Activated CD4-positive, alpha-beta T cell treated with anti-CD3 and anti-CD28 coated beads, Interleukin-2, Interleukin-6, amounts not matched to agents 100 ng/mL and 50 ng/mL, durations not matched to agents 16 hours and 8 hours (primary cell): ENCODE measurements at places on chromosomes 16 and 17.

DNA sequence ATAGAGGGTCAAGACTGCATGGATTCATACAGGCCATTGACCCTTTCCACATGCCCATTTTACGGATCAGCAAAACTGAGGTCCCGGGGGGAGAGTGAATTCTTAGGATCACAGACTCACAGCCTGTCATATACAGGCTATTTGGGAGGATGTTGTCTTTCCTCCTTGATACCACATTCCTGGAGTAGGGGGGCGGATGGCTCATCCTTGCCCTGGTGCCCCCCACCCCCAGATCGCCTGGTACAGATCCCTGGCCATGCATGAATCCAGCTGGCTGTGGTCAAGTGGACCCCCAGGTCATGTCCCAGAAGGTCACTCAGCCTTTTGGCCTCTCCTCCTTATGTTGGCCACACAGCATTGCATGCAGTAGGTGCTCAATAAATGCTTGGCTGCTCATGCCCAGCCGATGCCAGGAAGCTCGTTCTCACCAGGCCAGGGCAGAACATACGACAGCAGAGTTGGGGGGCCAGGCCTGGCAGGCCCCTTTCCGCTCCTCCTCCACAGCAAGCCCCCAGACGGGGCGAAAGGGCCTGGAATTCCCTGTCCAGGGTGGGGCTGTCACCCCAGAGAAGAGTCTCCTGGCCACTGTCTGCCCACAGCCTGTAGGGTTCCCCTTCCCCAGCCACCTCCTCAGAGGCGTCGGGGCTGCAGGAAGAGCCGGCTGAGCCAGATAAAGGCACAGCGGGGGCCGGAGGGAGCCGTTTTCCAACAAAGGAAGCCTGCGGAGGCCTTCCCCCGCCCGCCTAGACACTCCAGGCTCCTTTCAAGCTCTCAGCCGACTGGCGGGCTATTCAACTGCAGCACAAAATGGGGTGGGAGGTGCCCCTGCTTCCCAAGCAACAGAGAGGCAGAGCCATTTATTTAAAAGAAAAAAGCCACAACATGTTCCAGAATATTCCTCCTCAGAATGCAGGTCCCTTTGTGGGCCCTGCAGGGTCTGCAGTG, 215.7 kb upstream of the CIBAR2 start:
- no peak for DNase-seq

DNA sequence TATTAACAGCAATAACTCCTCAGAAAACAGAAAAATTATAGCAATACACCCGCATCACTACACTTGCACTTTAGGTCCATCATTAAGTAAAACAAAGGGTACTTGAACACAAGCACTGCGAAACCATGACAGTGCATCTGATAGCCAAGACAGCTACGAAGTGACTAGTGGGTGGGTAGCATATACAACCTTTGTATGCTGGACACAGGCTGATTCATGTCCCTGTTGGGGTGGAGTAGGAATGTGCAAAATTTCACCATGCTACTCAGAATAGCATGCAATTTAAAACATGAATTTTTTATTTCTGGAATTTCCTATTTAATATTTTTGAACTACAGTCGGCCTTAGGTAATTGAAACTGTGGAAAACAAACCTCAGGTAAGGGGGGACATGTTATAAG, 2414.1 kb downstream of the TP53TG3F start:
- DNase-seq: no peak

DNA sequence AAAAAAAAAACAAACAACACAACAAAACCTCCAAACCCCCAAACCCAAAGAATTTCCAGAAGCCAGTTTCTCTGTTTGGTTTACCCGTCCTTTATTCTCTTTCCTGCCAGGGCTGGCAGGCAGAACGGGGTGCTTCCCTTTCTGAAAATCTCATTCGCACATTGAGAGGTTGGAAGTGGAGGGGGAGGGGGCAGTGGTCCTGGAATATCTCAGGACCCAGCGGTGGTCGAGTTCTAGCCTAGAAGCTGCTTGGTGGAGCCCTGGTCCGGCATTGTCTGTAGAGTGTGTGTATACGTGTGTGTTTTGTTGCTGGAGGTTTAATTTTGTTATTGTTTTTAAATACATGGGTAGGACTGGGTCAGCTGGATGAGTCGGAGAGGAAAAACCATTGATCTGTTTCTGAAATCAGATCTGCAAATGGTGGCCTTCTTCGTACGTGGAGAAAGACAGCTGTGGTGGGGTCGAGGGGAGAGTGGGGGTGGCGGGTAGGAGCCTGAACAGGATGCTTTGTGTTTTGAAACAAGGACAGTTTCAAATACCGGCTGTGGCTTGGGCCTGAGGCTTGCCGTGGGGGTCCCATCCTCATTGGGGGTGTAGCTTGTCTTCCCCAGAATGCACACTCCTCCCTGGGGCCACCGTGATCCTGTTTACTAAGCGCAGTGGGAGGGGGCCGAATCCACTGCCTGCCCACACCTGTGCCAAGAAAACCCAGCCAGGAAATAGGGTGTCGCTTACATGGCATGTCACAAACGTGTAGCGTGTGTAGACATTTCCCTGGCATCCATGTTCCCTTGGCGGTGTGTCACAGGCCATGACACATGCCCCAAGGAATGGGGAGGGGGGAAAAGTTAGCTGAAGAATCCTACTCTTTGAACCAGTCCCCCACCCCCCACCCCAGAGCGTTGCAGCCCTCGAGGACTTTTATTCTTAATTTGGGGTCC, 1.6 kb downstream of the CMIP start:
- DNase-seq: peak; percentile 30

GRCh38 chr17:76793775-76794174, 55.9 kb downstream of the MFSD11 start:
- DNase-seq: peak; percentile 28

DNA sequence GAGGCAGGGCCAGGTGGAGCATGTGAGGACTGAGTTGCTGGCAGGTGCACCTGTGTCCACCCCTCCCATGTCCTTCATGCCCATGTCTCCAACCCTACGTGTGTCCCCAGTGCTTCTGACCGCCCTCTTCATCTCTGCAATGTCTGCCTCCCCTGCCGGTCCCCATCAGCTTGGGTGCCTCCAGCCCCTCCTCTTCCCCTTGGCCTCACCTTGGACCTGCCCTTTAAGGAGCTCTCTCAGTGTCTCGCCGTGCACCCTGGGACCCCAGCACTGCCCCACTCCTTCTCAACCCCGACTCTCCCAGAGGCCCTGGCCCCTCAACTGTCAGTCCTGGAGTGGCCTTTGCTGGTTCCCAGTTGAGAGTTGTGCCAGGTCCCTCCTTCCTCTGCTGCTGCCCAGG, 15.0 kb downstream of the RIPOR1 start:
- no peak for DNase-seq
